ENCODE measurements at places on chromosomes 1 and 21.

DNA sequence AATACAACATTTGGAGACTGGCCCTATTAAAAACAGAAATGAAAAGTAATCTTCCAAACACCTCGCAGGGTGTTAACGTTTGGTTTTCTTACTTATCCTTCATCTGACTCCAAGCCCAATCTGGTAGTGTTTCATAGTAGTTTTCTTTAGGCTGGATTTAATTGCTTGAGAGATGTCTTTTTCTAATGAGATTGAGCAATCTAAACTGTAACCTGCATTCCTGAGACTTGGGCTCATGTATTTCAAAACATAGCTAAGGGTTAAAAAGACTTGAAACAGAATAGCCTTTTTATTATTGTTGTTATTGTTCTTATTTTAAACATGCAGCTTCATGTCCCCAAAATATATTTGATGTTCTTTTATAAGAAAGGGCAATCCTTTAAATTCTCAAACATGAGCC, 278.9 kb downstream of the TGFB2 start:
- no peak for DNase-seq

- DNase-seq = no peak
These were observed 17.2 kb upstream of the SLC19A1 start for GRCh38 chr21:45559216-45560105.

DNA sequence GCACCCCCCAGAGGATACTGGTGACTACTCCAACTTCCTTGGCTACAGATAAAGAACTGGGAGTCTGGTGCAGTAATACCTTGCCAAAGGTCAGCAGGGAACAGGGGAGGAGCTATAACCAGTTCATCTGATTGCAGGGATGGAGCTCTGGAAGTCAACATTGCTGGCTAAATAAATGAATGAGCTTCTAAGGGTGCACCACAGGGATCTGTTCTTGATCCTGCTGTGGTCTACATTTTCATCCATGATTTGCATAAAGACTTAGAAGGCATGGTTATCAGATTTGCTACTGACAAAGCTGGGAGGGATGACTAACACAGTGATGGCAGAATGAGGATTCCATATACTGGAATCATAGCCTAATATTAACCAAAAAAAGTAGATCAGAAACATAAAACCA, 18.3 kb downstream of the PLEKHA6 start:
- no peak for DNase-seq

DNA sequence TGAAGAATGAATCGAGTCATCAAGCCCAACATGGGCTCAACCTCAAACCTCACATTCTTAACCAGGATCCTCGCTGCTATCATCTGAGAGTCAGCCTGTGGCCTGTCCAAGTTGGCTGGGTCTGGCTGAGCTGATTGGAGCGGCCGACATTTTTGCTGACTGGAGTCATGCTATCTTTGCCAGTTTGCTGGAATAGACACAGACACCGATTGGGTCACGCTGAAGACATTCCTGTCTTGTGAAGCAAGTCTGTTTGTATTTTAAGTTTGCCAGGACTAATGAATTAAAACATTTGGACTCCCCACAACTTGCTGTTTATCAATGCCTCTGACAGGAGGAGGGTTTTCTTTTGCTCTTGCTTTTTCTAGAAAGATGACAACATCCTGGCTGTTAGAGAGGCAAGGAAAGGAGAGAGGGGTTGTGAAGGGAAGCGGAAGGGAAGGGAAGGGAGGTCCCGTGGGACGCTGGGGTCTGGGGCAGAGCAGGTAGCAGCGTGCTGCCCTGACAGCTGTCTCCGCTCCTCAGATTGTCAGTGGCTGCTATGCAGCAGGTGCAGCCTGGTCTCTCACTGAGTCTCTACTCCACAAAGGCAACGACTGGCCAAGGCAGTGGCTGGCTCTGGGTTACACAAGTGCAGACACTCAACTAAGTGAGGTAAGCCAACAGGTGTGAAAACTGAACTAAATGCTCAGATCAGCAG, at the start of gene MAP3K7CL:
MAP3K7CL (plus strand) TSS at position 375 of the 700 bp plus-strand sequence. CDS start 2,701 bp downstream, outside the sequence.
- no peak for DNase-seq

GRCh38 chr1:188489336-188490112, 1660.8 kb downstream of the PLA2G4A start:
- no peak for DNase-seq

DNA sequence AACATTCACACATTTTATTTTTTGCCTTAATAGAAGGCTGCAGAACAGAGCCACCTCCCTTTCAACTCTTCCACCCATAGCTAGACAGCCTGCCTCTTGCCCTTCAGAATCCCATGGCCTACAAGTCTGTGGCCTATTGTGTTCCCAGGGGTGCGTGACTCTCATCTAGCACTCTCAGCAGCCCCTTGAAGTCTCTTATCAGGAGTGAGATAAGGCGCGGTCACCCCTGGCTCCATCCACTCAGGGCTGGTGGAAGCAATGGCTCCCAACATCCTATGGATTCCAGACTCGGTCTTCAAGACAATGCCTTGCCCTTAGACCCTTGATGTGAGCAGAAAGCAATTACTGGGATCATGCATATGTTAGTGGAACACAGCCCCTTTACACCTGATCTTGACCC, 264.1 kb upstream of the GREM2 start:
- DNase-seq = no peak

GRCh38 chr1:235004840-235005391, 123.7 kb downstream of the TOMM20 start:
- no peak for DNase-seq

GRCh38 chr1:117231748-117232373, 21.1 kb upstream of the VTCN1 start:
- DNase-seq = no peak

GRCh38 chr1:149966405-149966804, 29.7 kb upstream of the MTMR11 start:
- no peak for DNase-seq

DNA sequence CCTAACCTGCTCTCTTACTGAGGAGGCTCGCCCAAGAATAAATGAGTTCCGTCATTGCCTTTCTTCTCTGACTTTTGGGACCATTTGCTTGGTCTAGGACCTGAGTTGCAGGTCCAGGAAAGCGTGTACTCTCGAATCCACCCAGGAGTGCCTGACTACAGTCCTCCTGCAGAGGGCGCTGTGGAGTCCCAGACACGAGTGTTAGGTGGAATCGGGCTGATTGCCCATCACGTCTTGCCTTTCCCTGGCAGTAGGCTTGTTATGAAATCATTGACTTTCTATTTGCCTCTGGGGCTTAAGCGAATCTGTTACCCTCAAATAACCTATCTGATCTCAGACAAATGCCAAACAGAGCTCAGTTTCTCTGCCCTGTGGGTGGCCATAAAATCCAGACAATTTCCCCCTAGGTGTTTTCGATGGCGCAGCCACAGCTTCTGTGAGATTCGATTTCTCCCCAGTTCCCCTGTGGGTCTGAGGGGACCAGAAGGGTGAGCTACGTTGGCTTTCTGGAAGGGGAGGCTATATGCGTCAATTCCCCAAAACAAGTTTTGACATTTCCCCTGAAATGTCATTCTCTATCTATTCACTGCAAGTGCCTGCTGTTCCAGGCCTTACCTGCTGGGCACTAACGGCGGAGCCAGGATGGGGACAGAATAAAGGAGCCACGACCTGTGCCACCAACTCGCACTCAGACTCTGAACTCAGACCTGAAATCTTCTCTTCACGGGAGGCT, at the start of gene IL20:
IL20 (plus strand) TSS at position 685 of the 733 bp plus-strand sequence. CDS start 230 bp downstream, outside the sequence.
- peak; percentile 89 for DNase-seq

- DNase-seq = no peak
These were observed 4.9 kb upstream of the TMEM61 start for GRCh38 chr1:54975356-54976108.

DNA sequence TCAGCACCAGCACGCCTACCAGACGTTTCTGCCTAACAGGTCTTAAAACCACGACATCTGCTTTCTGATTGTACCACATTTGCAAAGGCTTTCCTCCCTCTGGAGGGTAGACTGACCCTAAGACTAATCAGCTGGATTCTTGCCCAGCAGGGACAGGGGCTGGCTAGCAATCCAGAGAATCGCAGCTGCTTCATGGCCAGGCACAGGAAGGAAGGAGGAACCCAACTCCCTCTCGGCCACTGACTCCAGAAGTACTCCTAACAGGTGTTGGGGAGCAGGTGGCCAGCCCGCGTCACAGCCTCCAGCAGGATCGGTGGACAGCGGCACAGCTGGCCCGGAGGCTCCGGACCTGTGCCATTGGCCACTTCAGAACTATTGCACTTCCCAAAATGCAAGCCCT, 180.8 kb downstream of the NPHP4 start:
- DNase-seq = no peak

DNA sequence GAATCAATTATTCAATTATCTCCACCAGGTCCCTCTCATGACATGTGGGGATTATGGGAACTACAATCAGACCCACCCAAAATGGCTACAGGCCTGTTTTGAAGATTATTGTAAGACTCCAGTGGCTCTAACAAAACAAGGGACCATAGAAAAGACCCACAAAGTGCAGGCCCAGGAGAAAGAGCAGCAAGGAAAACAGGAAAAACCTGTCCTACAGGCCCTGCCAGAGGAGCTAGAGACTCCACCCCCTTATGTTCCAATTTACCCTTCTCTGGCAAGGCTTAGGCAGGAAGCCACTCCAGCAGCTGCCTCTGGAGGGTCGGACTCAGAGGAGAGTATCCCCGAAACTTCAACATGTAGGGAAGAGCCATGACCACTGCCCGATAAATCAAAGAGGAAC, 96.5 kb downstream of the LIPI start:
- DNase-seq = no peak

DNA sequence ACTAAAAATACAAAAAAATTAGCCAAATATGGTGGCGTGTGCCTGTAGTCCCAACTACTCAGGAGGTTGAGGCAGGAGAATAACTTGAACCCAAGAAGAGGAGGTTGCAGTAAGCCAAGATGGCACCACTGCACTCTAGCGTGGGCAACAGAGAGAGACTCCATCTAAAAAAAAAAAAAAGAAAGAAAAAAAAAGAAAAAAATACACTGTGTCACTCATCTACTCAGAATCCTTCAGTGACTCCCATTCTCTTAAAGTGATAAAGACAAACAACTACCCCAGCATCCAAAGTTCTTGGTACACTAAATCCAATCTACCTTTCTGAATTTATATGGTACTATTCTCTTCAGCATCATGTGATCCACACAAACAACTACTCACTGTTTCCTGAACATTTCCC, 40.2 kb upstream of the S1PR1 start:
- DNase-seq = no peak

- DNase-seq = no peak
These were observed 4.9 kb upstream of the BRWD1 start for GRCh38 chr21:39318091-39318959.

DNA sequence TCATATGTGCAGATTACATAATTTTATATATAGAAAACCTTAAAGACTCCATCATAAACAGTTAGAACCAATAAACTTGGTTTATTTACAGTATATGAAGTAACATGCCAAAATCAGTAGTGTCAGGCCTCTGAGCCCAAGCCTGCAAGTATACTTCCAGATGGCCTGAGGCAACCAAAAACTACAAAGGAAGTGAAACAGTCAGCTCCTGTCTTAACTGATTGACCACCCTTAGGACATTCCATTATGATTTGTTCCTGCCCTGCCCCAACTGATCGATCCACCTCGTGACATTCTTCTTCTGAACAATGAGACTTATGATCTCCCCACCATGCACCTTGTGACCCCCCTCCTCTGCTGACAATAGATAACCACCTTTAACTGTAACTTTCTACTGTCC, 630.3 kb downstream of the AMY1C start:
- no peak for DNase-seq

DNA sequence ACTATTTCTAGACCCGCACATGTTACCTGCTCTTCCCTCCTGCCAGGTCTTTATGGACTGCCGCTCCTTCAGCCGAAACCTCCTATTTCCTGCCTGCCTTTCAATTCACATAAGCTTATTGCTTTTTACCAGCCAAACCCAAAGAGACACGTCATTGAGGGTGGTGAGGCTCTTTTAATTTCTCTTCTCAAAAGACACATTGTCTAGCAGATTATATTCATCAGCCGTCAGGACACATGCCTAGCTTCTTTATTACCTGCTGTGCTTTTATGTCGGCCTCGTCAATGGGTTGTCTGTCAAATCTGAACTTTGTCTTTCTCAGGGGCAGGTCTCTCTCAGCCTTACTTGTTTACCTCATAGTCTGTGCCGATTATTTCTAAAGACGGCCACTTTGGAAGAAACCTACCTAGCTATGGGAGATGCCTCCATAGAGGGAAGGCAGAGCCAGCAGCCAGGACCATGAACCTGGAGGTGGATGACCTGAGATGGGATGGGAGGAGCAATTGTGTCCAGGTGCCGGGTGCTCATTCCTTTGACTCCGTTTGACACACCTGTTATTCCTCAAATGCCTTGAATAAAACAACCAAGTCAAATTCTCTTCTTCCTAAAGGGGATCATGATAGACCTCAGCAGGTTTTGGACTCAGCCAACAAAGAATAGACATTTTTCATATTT, 42.0 kb downstream of the ZBTB18 start:
- DNase-seq = no peak

DNA sequence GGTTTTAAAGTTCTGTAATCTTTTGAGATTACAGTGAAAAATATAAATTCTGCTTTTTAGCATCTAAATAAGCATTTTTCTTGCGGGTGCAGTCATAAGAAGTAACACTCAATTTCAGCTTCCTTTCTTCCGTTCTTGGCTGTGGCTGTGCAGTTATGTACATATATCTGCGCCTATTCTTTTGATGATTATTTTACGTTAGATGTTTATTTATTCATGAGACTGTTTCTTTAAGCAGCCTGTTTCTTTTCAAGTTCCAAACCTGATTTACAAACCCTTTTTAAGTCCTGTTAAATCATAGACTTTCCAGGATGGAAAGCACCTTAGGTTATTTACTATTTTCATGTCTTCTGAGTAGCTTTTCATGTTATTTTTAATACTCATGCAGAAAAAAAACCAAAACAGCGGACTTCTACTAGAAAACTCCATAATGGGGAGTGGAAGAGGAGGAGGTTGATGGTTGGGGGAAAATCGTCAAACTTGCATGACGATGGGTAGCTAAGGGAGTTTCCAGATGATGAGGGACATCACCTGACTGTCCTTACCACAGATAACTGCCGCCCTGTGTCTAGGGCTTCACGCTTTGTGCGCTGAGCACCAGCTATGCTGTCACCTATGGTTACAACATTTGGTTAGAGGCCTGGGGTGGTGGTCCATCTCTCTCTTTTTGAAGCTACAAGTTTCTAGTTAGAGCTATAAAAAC, 2.6 kb downstream of the PRDM2 start:
- DNase-seq = peak; percentile 60

- DNase-seq = peak; percentile 58
These were observed 4.9 kb downstream of the MDM4 start for GRCh38 chr1:204520834-204521709.

- DNase-seq = no peak
These were observed 71.8 kb upstream of the PKN2 start for GRCh38 chr1:88612292-88612691.

Measured in activated CD4-positive, alpha-beta T cell treated with anti-CD3 and anti-CD28 coated beads for 4 hours (primary cell).